Large intestine (tissue), 12 donors: ENCODE measurements at places on chromosomes 4 and X. TPM values are rescaled to one million over a fixed set of nuclear protein-coding genes. Genes with fewer than 3 reads are reported as not detected.
A peak's percentile ranks its signal among the peaks of the same experiment; 100 is the strongest.

The DSPP gene
- polyA plus RNA-seq, result 0.01 TPM

The SUPT20HL1 gene
- 0.10 TPM for polyA plus RNA-seq

The GSX2 gene
- polyA plus RNA-seq, result not detected

The ODAM gene
- polyA plus RNA-seq, result 2.5 TPM

The PRR32 gene
- 0.18 TPM for polyA plus RNA-seq

The TMSB15A gene
- polyA plus RNA-seq, result 18.6 TPM

The BEX1 gene
- polyA plus RNA-seq, result 88.9 TPM

The GABRG1 gene
- 0.03 TPM for polyA plus RNA-seq

The SOX3 gene
- not detected for polyA plus RNA-seq

The ETNPPL gene
- polyA plus RNA-seq, result 0.06 TPM

The APLN gene
- 2.5 TPM for polyA plus RNA-seq

The DDIT4L gene
- 1.5 TPM for polyA plus RNA-seq

The IL2 gene
- 0.24 TPM for polyA plus RNA-seq

The SCML2 gene
- polyA plus RNA-seq, result 6.1 TPM

The TMEM156 gene
- polyA plus RNA-seq, result 1.7 TPM

The RPL39 gene
- polyA plus RNA-seq, result 4,156 TPM

DNA sequence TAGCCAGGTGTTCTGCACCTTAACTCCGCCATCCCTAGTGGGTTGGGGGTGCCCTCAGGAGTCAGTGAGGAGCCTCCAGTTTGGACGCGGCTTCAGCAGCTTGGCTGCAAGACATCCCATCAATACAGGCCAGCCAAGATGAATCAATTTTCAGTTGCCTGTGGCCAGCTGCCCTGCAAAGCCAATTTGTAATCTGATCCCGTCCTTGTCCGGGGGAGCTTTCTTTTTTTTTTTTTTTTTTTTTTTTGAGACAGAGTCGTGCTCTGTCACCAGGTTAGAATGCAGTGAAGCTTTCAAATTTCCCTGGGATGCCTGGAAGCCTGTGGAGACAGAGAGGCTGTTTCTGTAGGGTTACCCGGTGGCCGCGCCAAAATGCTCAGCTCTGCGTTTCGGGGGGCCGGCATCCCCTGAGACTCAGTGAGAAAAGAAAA is 192.5 kb downstream of the ASMT start:
- DNase-seq, result no peak

GRCh38 chrX:118644378-118644777 is 83.0 kb upstream of the IL13RA1 start:
- DNase-seq, result peak; percentile 34

- DNase-seq, result peak; percentile 33
Measured at GRCh38 chr4:173420324-173420752, 21.4 kb upstream of the SCRG1 start.

- DNase-seq, result no peak
Measured at GRCh38 chr4:138451276-138451663, 209.1 kb upstream of the SLC7A11 start.

- no peak for DNase-seq
Measured at GRCh38 chrX:12704706-12705105, 86.5 kb upstream of the PRPS2 start.

DNA sequence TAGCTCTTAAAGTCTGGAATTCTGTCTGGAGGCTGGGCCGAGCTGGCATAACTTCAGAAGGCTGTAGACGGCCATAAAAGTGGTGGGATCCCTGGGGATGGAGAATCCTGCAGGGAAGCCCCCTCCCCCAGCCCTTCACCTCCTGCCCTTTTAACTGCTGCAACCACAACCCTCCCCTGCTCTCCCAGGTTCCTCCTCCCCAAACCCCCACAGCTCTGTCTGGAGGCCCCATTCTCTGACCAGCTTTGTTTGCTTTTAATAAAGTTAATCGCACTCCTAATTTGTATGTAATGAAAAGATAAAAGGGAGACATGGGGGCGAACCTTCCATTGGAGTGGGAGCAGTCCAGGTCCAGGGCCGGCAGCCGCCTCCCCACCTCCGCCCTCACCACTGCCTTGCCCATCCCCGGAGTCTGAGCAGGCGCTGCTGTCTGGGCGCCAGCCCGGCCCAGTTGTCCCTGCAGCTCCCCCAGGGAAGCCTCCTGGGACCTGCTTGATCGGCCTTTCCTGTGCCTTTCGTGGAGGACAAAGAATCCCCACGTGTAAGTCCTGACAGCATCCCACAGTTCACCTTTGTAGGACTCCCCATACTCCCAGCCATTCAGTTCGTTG is 84.3 kb downstream of the PJA1 start:
- no peak for DNase-seq

DNA sequence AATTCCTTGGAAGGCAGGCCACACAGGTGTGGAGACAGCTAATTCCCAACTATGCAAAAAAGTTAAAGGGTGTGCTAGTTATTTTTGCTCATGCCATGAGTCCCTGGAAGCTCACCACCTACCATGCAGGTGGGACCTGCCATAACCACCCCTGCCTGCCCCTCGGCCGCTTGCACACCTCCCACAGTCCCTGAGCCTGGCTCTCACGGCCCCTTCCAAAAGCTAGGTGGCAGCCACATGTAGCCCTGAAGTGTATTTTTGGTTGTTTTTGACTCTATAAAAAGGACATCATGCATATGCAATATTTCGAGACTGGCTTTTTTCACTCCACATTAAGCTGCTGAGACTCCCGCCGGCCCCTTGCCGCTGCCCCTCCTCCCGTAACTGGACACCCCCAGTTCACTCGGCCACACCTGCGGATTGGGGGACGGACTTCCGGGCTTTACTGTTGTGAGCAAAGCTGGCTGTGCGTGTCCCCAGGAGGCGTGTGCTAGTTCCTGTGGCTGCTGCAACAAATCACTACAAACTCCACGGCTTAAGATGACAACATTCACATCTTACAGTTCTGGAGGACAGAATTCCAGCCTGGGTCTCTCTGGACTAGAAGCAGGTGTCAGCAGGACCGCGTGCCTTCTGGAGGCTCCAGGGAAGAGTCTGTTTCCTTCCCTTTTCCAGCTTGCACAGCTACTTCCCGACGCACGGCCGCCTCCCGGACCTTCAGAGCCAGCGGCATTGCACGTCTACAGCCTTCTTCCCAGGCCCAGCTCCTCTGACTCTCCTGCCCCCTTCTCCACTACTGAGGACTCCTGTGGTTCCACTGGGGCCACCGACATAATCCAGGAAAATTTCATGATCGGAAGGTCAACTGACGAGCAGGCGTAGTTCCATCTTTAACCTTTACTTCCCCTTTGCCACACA is 24.8 kb downstream of the ZFYVE28 start:
- DNase-seq, result peak; percentile 63

DNA sequence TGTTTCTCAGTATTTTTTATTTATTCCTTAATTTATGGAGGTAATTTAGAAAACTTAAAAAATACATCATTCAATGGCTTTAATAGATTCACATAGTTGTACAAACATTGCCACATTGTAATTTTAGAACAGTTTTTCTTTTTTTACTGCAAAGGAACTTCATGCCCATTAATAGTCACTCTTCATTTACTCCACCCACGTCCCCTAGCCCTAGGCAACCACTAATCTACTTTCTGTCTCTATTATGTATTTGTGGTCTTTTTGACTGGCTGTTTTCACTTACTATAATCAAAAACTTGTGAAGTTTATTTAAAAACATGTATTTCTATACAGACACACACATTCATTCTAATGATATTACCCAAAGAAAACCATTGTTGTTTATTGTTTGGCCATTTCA is 664.8 kb downstream of the GRID2 start:
- DNase-seq, result no peak

DNA sequence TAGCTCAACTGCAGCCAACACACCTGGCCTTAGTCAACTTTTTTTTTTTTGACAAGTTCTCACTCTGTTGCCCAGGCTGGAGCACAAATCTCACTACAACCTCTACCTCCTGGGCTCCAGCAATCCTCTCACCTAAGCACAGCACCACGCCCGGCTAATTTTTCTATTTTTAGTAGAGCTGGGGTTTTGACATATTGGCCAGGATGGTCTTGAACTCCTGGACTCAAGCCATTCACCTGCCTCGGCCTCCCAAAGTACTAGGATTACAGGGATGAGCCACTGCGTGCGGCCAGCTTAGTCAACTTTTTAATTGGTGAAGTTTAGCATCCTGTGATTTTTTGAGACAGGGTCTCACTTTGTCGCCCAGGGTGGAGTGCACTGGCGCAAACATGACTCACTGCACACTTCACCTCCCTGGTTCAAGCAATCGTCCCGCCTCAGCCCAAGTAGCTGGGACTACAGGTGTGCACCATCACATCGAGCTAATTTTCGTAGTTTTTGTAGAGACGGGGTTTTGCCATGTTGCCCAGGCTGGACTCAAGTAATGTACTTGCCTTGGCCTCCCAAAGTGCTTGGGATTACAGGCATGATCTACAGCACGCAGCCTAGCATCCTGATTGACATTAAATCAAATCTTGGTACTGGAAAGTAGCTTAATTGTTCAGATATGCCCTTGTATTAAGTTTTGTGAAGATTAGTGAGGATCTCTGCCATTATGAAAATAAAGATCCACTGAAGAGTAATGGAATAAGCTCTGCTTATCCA is 8.3 kb downstream of the HNRNPDL start:
- DNase-seq, result no peak

- DNase-seq, result no peak
Measured at GRCh38 chr4:183130328-183131155, 31.5 kb downstream of the WWC2 start.

DNA sequence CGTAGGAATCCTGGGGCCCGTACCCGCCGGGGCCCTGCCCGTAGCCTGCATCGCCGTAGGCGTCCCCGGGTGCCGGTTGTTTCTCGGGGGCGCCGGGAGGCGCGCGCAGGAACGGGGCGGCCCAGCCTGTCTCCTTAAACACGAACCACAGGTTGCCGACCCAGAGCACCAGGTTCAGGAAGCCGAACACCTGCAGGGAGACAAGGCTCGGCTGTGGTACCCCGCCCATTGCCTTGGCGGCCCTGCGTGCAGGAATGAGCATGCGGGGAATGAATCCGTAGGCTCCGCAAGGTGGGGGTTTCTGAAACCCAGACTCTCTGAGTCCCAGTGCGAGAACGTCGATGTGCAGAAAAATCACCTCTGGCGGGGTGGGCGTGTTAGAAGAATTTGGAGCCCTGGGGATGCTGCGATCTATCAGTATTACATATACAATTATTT is 5.4 kb upstream of the PRICKLE3 start:
- DNase-seq, result no peak

DNA sequence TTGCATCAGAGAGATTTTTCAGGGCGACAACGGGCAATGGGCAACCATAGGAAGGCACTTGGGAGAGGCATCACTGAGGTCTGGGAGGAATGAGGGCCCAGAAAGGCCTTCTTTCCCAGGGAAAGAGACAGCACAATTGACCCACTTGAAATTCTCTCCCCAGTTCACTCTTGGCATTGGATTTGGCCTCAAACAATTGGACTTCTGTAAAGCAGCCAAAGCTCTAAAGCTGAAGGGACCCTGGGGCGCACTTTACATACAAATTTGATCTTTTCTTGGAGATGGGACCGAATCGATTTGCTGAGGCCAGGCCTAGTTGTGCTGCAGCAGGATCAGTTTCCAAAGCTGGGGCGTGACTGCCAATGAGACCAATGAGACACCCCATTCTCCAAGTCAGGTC is 3.2 kb downstream of the ARHGAP36 start:
- DNase-seq, result no peak

- DNase-seq, result no peak
Measured at GRCh38 chrX:120029354-120029753, 48.1 kb downstream of the RHOXF2B start.

- DNase-seq, result no peak
Measured at GRCh38 chrX:108209006-108209554, 117.5 kb downstream of the ATG4A start.

- no peak for DNase-seq
Measured at GRCh38 chr4:6896035-6896434, 13.6 kb upstream of the TBC1D14 start.

DNA sequence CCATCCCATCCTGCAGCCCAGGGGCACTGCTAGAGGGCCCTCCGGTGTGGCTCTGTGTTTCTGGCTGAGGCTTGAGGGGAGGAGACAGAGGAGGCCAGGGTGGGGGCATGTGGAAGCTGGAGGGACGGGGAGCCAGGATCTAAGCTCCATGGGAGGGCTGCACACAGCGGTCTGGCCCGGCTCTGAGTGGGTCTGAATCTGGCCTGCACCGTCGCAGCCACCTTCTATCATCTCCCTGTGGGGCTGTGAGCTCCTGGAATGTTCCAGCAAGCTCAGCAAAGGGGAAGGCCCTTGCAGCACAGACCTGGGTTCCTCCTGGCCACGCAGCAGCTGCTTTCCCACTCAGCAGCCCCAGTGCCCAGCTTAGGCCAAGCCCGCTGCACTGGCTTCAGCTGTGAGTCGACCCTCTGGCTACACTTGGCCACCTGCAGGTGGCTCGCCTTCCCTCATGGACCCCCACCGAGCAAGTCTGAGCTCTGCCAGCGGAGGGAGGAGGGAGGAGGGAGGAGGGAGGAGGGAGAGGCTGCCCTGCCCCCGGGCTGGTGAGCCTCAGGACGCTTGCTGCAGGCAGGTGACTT is 5.3 kb downstream of the NKX1-1 start:
- no peak for DNase-seq

DNA sequence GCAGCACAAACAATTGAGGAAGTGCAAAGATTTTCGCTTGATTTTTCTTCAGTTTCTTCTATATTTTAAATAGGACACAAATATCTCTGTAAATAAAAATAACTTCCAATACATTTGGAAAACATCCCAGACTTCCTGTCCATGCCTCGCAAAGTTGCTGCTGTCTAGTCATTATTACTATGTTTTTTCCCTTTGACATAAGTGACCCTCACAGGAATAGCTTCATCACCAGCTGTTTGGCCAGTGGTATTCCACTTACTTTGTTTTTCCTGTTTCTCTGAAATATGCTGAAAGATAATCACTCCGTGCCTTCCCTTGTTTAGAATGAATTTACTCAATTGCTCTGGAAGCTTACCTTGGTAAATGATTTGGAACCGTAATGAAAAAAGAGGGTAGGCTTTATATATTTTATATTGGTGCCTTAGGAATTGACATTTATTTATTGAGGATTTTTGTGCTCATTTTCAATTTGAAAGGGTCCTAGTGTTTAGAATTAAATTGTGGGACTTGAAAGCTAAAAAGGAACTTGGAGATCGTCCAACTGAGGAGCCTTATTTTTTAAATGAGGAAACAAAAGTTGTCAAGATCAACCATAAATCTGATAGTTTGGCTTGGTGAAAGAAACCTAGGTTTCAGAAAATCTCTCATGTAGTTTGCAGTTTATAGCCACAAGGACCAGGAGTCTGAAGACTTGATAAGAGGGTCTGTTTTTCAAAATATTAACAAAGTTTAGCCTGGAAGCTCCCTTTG is 65.6 kb downstream of the CDKL5 start:
- DNase-seq, result no peak

GRCh38 chr4:121939690-121940089 is 12.2 kb downstream of the TRPC3 start:
- no peak for DNase-seq

- no peak for DNase-seq
Measured at GRCh38 chr4:155903453-155903852, at the start of gene TDO2. Gene TDO2, plus strand, starts transcription at chr4:155903696. Its CDS starts 63 bp downstream, at chr4:155903759.

GRCh38 chr4:104870495-104871233 is 276.0 kb upstream of the TET2 start:
- DNase-seq, result no peak

GRCh38 chr4:98446499-98447375 is 185.6 kb downstream of the RAP1GDS1 start:
- no peak for DNase-seq
